B cell (primary cell): ENCODE measurements at places on chromosomes 12 and 14.

- DNase-seq = no peak
Measured at GRCh38 chr12:106179086-106179485, 40.3 kb upstream of the NUAK1 start.

DNA sequence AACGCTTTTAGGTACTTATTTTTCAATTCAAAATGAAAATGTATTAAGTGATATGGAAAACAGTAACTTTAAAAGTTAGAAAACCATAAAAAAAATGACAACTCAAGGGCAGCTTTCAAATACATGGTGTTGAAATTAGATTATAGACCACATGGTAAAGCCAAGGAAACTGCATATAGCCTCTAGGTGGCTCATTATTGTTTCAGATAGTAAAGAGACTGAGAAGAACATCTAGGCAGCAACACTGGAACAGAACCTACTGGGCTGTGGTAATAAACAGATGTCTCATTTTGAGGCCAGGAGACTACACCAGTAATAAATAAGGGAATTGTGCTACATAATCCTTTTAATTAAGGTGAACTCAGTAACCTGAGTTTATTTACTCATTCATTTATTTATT lies 13.0 kb downstream of the FBXO33 start:
- no peak for DNase-seq

DNA sequence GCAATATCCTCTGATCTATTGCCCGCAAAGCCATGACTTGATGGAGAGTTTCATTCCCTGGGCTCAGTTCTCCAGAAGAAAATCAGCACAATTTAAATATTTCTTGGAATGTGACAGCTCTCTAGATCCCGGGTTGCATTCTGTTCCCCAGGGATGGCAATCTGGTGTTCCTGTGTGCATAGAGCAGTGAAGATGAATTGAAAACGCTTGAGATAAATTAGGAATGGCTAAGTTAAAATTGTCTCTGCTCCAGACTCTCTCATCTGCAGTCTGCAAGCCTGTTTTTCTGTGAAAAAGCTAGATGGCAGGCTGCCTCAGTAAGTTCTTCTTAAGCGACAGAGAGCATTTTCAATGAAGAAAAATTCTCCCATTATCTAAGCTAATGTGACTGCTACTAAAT lies 582.5 kb upstream of the MGAT4C start:
- no peak for DNase-seq

DNA sequence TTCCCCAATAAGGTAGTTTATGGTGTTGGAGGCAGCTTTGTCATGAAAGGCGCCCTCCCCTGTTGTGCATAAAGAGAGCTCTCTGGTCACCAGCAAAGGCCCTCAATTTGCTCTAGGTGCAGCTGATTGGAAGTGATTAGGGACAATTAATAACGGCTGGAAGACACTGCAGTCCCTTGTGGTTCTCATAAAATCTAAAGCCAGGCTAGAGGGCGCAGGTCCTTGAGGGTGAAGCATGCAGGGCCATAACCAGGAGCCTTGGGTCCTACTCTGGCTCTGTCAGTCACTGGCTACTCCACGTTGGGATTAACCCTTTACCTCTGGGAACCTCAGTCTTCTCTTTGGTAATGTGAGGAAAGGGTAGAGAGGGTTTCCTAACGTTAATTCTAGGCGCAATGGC lies 1.9 kb downstream of the DAAM1 start:
- DNase-seq = no peak

DNA sequence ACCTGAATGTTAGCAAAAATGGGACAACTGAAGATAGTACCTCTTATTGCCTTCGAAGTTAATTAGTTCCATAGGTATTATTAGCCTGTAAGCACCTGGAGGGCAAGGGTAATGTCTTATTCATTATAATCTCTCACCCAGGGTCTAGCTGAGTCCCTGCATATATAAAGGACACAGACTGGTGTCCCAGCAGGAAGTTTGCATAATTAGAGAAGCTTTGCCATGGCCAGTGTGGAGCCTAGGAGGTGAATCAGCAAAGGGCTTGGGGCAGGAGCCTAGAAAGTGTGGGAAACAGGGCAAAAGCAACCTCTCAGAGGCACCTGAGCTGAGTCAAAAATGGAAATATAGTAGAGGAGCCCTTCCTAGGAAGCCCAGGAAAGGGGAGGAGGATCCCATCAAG lies 120.4 kb downstream of the NEDD1 start:
- DNase-seq = no peak

DNA sequence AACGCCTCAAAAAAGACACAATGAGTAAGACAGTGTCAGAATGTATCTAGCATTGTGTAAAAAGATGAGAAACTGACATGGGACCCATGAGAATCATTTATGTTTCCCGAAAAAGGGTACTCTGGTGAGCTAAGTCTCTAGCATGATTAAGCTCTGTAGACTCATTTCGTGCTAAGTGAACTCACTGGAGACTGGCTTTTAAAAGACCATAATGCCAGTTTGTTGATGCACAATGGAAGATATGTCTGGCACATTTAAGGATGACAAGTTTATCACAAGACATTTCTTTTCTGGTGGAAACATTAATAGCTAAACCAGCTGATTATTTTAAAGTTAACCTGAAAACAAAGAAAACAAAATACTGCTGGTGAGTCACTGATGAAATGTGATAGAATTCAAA lies 233.5 kb downstream of the SLC2A13 start:
- DNase-seq = no peak

GRCh38 chr12:52207895-52208294 lies 16.1 kb upstream of the KRT80 start:
- no peak for DNase-seq
